ENCODE measurements at places on chromosomes 16 and 17.

DNA sequence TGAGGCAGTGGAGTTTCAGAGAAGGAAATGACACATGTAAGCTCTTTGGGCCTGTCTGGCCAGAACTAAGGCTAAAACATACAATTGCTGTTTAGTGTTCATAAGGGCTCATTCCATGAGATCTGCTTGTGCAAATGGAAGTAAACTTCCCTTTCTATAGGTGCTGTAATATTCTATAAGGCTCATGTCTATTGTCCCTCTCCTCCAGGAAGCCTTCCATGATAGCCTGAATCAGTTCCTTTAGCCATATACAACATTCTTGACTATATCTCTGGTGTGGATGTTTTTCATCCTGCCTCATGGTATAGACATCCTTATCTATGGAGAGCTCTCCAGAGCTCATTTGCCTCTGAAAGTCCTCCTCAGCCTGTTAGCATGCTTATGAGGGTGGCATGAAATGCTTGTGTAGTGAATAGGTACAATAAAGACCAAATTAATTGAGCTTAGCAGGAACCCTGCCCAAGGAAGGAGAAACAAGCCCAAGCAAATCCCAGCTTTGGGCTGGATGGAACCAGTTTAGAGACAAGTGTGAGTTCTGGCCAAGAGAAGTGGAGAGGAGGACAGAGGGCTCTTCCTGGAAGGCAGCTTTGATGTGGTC lies 1.6 kb upstream of the ETV4 start:
- DNase-seq = no peak

- no peak for DNase-seq
These were observed 30.7 kb upstream of the ARHGAP17 start for GRCh38 chr16:25045696-25046381.

DNA sequence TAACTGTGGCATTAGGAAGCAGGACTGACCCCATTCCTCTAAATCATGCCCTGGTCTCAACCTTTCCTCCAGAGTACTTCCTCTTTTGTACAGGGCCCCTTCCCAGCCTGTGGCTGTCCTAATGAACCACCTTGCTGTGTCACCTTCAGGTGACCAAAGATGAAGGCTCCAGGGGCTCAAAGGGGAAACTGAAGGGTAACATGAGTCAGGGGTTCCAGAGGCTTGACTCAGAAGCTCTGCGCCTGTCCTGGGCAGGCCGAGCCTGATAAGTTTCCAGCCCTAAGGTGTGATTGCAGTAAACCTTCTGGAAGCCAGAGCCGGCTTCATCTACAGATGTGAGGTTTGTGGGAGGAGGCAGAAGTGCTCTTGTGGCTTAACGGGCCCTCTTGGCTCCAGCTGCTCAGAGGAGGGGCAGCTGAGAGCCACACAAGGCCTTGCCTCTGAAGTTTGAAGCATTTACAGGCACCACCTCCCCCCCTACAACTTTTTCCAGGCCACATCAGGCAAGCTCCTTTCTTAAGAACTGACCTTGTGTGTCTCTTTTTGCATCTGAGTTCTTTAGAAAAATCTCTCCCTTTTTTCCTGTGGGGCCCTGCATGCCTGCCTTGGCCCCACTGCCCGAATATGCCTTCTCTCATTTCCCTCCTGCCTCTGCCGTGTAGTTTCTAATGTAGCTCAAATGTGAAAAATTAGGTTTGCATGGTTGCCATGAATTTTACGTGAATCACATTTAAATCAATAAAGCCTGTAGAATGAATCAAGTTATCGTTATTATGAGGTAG lies 149.9 kb downstream of the CLEC16A start:
- DNase-seq = peak; percentile 38

- DNase-seq = peak; percentile 60
These were observed 5.6 kb downstream of the POLG2 start for GRCh38 chr17:64491034-64491860.

- no peak for DNase-seq
These were observed 29.7 kb upstream of the ITGA3 start for GRCh38 chr17:50026046-50026675.

GRCh38 chr16:12609937-12610699 lies 193.6 kb downstream of the CPPED1 start:
- DNase-seq = no peak

DNA sequence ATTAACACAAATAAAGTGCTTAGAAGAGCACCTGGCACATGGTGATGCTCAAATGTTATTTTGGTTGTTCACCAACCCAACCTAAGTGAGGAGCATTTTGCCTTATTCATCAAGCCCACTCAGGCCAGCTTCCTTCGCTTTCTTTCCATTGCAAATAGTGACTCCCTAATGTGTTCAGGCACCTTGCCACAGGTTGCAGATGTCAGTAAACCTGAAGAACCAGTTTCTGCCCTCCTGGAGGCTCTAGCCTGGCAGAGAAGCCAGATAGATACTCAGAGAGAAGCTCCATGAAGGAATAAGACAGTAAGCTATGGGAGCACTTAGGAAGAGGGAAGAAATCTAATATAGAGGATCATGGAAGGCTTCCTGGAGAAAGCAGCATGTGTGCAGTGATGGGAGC lies 23.9 kb downstream of the GPR139 start:
- DNase-seq = no peak

- no peak for DNase-seq
These were observed 31.7 kb downstream of the PIK3R6 start for GRCh38 chr17:8835631-8836364.

GRCh38 chr17:48960834-48961515 lies 7.4 kb downstream of the GIP start:
- DNase-seq = no peak

- DNase-seq = no peak
These were observed 24.1 kb downstream of the HMOX2 start for GRCh38 chr16:4500272-4500671.

DNA sequence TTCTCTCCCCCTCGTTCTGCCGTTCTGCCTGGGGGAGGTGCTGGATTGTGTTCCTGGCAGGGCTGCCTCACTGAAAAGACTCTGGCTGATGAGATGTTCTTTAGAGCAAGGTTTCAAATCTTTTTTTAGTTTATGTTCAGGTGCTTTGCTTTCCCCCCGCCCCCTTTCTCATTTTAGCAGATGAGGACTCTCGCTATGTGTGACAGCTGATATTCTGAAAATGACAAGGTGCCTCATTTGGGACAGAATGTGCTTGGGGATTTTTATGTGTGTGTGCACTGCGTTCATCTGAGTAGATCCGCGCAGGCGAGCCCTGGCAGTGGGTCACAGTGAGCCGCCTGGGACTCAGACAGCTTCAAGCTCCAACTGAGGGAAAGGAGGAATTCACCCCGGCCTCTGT lies 205.9 kb downstream of the HS3ST4 start:
- no peak for DNase-seq

- DNase-seq = no peak
These were observed 8.3 kb upstream of the NLK start for GRCh38 chr17:28033972-28034714.

DNA sequence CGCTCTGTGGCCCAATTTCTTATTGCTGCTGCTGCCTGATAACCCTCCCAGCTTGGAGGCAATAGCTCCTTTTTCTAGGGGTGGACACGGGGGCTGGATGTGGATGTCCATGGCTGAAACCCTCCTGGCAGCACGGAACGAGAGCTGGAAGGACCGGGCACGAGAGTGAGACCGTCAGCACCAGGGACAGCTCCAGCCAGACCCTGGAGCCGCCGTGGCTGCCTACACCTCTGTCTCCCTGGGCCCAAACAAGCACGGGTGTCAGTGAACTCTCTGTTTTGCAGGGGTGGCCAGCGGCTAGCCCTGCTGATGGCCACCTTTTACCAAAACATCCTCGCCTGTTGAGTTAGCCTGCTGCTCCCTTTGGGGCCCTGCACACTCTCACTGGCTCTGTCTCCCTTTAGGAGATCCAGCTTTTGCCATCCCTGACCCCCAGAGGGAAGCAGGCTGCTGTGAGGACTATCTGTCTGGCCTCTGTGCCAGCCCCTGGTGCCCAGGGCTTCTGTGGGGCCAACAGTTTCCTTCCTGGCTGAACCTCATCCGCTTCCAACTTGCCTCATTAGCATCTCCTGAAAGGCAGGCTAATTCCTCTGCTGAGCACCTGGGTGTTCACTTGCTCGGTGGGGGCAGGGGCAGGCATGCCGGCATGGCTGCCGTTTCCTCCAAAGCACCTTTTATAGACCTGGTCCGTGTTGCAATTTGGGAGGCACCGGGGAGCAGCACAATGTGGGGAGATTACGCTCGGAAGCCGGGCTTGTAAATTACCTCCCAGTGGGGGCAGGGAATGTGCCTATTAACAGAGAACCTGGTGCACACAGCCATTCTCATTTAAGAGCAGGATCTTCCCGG lies 118.1 kb downstream of the ENGASE start:
- DNase-seq = no peak

DNA sequence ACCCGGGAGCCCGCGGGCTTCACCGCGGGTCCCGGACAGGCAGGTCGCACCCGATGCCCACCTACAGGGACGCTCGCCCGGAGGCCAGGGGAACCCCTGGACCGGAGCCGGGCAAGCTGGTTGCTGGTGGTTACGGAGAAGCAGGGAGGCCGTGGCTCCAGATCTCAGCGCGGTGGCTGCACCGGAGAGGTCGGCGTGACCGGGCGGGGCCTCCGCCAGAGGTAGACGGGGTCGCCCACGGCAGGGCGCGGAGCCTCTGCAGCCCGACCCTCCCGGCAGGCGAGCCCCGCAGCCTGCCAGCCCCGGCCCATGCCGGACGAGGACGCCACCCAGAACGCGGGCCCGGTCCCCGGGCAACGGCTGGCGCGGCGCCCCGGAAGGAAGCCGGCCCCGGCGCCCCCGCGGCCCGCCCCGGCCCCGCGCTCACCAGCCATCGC lies 341 bp downstream of the PCYT2 start:
- no peak for DNase-seq

GRCh38 chr16:88502776-88503280 lies 49.7 kb downstream of the ZFPM1 start:
- DNase-seq = no peak

DNA sequence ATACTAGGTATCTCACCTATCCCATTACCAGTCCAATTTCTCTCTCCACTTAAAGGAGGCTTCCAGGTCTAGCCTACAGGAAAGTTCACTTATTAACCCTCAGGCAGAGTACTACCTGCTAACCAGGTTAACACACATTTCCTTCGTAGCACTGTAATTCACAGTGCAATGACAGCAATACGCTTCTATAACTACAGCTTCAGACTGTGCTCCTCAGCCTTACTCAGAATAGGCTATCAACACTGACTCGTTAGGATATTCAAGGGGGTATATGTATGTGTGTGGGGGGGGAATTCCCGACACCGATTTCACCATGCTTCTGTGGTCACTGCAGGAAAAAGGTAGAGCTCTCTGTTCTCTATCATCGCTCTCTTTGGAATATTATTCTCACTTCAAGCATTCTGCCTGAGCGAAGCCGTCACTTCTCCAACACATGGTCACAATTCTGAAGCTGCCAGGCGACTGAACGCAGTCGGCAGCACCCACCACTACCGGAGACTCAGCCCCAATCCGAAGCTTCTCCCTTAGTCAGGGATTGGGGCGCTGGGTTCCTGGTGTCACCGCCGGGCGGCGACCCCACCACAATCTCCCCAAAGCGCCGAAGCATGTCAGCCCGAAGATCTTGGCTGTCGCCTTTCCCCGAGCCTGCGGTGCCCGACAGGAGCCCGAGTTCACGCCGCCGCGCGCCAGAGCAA lies 618 bp downstream of the GGA3 start:
- DNase-seq = peak; percentile 60

- no peak for DNase-seq
These were observed 309.5 kb downstream of the CDH8 start for GRCh38 chr16:61726701-61727100.

DNA sequence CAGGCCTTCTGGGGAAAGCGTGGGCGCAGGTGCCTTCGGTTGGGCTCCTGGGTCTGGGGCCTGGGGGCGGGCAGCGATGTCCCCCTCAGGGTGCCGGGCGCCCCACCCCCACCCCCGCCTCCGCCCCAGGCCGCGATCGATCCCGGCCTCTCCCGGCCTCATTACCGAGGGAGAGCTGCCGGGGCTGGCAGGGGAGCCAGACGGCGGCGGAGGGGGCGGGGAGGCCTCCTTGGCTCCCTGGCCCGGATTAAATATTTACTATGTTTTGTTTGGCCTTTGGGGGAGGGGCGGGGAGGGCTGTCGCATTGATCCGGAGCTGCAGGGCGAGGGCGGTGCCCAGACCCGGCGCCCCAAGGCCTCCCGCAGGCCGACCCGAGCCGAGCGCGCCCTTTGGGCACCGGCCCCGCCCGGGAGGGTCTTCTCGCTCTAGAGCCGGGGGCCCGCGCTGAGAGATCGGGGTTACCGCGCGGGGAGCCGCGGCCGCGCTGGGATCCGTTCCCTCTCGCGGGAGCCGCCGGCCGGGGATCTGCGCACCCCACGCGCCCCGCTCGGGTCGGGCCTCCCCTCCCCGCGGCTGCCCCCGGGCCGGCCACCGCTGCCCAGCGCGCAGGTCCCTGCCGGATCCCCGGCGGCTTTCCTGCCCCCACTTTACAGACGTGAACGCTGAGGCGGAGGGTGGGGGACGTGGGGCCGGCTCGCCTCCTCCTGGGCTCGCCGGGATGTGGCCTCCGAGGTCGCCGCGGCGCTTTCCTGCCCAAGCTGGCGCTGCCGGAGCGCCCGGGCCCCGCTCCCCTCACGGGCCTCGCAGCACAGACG lies 27.0 kb downstream of the RTN4RL1 start:
- no peak for DNase-seq

GRCh38 chr17:67982686-67983382 lies 13.4 kb downstream of the C17orf58 start:
- DNase-seq = no peak

DNA sequence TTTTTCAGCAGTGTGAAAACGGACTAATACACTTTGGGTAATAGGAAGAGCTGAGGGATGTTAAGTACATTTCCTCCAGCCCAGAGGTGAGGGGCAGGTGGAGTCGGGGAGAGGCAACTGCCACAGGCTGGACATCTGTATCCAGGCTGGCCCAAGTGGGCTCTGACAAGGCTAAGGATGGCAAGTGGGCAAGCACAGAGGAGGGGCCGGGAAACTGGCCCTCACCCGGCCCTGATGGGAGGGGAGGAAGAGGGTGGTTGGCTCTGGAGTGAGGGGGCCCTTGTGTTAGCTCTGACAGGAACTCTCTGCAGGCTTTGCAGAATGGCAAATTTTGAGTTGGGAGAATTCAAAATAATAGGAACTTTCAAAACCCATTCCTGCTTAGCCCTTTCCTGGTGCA lies 251.0 kb upstream of the TNRC6C start:
- no peak for DNase-seq

- no peak for DNase-seq
These were observed 73.0 kb upstream of the N4BP1 start for GRCh38 chr16:48682971-48683370.

DNA sequence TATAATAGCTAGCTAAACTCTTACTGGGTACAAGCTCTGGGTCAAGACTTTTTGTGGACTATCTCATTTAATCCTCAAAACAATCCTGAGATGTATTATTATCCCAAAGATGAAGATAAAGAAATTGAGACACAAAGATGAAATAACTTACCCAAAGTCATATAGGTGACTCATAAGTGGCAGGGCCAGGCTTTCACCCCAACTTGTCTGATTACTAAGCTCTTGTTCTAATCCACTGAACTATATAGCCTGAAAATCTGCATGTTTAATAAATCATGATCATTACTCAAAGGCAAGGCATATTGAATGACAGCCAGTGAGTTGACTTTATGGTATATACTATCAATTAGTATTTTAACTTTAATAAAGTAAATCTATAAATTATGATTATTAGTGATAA lies 77.4 kb downstream of the SKAP1 start:
- DNase-seq = peak; percentile 31

DNA sequence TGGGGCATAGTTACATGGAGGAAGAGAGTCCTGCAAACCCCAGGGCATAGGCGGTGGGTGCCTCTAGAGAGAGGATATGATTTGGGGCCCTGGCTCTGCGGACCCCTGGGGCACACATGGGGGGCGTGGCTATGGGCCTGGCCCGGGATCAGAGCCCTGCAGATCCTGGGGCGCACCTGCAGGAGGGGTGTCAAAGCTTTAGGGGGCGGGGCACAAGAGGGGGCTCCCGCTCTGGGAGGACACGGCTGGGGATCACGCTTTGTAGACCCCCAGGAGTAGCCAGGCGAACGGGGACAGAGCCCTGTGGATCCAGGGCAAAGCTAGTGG lies 497 bp downstream of the BCL7C start:
- no peak for DNase-seq

Measured in CD4-positive, alpha-beta T cell treated with Interleukin-2 at 100 ng/mL for 4 hours (primary cell).